Thoracic aorta (tissue), 2 donors: ENCODE measurements at places on chromosomes 1 and 21. TPM values are rescaled to one million over a fixed set of nuclear protein-coding genes. Genes with fewer than 3 reads are reported as not detected.

GRCh38 chr1:154414606-154415005 is 9.5 kb downstream of the IL6R start:
- DNase-seq, result no peak

GRCh38 chr1:235199441-235199840 is 38.4 kb upstream of the RBM34 start:
- DNase-seq, result no peak

Gene ZBTB7B
- 35.3 TPM for total RNA-seq

DNA sequence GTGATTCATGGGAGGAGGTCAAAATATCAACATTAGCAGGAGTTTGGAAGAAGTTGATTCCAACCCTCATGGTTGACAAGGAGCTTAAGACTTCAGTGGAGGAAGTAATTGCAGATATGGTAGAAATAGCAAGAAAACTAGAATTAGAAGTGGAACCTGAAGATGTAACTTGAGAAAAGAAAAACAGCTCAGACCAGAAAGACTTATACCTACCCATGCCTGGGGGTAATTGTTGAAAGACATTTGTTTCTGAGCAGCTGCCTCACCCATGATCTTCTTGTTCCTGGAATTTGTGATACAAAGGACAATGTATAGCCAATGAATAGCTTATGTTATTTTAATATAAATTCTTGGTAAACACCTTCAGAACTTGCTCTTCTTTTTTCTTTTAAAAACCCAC is 128.6 kb downstream of the LRIG2 start:
- DNase-seq, result no peak

- no peak for DNase-seq
These were observed 4.9 kb downstream of the SKI start for GRCh38 chr1:2232916-2233438.

Gene GPN2
- 15.0 TPM for total RNA-seq

DNA sequence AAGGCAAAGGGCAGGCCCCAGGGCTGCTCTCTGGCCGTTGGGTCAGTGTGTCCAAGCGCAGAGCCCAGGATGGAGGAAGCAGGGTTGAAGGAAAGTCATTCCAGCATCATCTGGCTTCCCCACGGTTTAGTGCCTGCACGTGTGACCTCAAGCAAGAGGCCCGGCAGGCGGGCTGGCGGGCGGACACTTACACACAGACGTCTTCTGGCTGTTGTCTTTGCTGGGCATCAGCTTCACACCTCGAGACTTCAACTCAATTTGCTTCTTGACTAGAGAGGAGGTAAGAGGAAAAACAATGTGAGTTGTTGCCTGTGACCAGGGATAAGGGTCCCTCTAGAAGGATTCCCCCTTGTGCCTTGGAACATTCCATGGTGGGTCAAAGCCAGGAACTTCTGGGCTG is 38.4 kb upstream of the HMGB4 start:
- no peak for DNase-seq

Gene LRRC3
- 8.3 TPM for total RNA-seq

Gene ARHGEF10L
- total RNA-seq, result 301 TPM

Gene CD84
- 12.7 TPM for total RNA-seq

DNA sequence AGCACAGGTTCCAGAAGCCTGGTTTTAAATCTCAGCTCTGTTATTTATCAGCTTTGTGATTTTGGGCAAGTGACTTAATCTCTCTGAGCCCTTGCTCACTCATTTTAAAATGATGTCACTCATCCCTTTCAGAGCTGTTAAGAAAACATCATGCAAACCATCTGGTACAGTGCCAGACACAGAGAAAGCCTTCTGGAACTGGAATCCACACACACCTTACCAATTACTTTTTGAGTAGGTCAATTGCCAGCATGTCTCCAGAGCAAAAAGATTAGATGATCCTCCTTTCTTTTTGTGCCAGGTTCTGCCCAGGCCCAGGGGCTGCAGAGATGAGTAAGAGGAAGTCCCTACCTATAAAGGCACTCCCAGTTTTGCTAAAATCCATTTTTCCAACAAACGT is 61.3 kb downstream of the ROR1 start:
- no peak for DNase-seq

DNA sequence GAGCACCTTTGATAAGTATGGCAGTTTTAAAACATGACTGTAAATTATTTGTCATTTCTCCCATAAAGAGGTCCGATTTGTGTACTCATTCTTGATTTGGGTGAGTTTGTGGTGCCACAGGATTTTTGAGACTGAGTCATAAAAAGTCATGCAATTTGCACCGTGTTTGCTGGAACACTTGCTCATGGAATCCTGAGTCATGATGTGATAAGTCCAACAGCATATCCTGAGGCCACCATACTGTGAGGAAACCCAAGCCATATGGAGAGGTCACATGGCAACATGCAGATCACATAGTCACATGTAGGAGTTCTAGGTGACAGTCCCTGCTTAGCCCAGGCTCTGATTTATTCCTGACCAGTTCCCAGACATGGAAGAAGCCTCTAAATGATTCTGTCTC is 40.8 kb upstream of the PRRX1 start:
- DNase-seq, result no peak

GRCh38 chr1:1112237-1112985 is 3.5 kb downstream of the C1orf159 start:
- DNase-seq, result no peak

DNA sequence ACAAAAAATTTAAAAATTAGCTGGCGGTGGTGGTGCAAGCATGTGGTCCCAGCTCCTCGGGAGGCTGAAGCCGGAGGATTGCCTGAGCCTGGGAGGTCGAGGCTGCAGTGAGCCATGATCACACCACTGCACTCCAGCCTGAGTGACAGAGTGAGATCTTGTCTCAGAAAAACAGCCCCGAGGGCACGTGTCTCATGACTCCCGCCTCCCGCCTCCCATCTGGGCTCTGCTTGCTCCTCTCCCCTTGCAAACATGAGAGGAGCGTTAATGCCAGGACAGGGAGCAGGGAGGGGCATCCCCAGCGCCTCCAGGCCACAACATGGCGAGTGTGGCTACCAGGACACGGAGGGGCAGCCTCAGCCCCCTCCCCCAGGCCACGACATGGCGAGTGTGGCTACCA is 28.3 kb downstream of the FAAP20 start:
- DNase-seq, result no peak

- DNase-seq, result no peak
These were observed 52.7 kb downstream of the UBE2T start for GRCh38 chr1:202289009-202289408.

Gene RASSF5
- 22.8 TPM for total RNA-seq

DNA sequence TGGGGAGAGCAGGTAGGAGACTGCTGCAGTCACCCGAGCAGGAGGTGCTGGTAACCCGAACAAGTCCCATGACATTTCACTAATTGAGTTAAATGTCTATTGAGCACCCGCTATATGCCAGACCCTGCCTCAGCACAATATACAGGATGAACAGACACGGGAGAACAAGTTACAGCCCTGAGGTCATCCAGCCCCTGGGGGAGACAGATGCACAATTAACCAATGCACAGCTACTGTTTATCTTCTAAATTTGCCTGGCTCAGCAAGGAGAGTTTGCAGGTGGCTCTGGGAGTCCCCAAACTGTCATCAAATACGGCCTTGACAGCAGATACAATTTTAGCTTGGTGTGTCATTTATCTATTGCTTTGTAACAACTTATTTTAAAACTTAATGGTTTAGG is 18.1 kb downstream of the CITED4 start:
- no peak for DNase-seq

- DNase-seq, result no peak
These were observed 390.7 kb downstream of the BRINP2 start for GRCh38 chr1:177561436-177561835.

DNA sequence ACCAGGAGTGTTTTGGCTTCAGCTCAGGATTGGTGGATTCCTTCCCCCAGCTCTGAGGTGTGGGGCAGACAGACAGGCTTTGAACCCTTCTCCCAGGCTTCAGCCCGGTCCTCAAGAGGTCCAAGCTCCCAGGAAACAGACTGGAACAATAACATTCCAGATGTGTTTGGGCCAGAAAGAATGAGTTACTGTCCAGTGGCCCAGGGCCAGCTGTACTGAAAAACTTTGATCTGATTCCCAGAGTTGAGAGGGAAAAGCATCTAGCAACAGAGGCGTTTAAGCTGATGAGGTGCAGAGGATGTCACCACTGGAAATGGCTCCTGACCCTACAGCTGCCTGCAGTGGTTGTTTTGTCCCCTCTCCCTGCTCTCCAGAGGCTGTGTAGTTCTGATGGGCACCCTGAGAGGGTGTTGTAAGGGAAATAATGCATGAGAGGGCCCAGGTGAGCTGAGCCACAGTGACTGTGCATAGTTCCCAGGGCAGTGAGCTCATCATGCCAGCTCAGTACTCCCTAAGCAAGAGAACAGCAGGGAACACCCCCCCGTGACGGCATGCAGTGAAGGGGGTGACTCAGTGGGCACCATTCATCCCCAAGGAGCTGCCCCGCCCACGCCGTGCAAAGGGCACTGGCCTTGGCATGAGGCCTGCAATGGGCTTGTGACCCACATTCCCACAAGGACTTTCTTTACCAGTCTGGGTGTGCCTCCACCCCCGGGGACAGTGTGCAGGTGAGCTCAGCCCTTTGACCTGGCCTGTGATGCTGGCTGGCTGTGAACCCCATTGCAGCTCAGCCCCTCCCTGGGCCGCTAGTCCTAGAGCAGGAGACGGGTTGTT is 13.8 kb upstream of the SFN start:
- no peak for DNase-seq

DNA sequence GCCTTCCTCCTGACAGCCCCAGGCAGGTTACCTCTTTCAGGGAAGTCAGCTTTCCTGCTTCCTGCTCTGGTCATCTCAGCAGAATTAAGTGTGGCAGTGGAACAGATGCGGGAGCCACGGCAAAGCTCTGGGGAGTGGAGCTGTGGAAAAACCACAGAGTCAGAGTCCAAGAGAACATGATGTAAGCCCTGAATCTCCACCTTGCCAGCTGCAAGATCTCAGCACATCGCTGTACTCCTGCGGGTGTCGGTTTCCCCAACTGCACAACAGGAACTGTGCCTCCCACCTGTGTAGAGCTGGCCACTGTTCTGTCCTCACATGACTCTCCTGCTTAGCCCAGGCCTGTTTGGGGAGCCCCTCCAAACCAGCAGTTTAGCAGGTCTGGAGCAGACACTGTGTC is 123.7 kb downstream of the MATN1 start:
- no peak for DNase-seq

- no peak for DNase-seq
These were observed 23.0 kb downstream of the IQGAP3 start for GRCh38 chr1:156549390-156549789.

Gene INKA2
- 7.3 TPM for total RNA-seq

DNA sequence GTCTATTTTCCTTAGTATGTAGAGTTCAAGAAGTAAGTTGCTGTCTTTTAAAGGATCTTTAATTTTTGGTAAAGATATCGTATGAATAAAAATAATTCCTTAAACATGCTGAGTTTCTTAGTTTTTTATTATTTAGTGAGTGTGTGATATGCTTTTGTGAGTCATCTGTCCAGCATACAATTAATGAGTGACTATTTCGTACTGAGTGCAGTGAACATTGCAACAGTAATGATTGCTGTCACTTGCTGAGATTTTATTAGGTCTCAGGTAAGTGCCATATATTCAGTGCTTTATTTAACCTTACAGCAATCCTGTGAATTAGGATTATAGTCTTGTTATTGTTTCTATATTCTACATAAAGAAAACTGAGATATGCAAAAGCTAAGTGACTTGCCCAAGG is 22.6 kb downstream of the MIGA1 start:
- no peak for DNase-seq

Gene BRINP2
- total RNA-seq, result not detected

- no peak for DNase-seq
These were observed 61.8 kb downstream of the HIVEP3 start for GRCh38 chr1:41856944-41857285.

DNA sequence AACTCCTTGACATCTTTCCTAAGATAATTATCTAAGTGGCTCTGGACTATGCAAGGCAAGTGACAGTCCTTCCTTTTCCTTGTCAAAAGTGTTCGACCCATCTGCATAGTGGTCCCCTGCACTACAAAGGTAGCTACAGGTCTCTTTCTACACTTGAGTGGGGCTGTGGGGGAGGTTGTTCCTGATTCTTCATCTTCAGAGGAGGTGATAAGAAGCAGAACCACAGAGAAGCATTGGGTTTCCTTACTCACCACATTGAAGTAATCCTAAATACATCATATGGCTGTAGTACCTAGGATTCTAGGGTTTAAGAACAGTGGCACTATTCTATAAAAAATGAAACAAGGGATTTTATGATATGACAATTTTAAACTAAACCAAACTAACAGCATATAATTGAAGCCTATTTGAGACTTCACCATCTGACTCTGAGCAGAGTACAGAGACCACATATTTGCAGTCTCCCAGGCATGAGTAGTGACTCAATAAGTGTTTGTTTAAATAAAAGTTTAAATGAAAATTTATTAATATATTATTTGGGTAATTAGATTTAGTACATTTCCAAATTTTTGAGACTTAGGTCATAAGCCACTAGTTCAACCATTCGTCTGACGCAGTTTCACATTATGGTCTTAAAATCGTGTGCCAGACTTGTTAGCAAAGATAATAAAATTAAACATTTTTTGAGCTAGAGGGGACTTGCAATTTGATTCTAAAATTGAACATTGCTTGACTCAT is 54.9 kb upstream of the NEK7 start:
- no peak for DNase-seq

DNA sequence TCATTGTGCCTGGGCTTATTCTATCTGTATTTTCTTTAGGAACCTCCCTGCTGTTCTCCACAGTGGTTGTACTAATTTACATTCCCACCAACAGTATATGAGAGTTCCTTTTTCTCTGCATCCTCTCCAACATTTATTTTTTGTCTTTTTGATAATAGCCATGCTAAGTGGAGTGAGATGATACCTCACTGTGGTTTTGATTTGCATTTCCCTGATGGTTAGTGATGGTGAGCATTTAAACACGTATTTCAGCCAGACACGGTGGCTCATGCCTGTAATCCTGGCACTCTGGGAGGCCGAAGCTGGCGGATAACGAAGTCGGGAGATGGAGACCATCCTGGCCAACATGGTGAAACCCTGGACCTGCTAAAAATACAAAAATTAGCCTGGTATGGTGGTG is 57.9 kb downstream of the SLAMF6 start:
- DNase-seq, result no peak

Gene SHE
- total RNA-seq, result 6.1 TPM

GRCh38 chr1:161206411-161207140 is 4.4 kb downstream of the NDUFS2 start:
- no peak for DNase-seq

DNA sequence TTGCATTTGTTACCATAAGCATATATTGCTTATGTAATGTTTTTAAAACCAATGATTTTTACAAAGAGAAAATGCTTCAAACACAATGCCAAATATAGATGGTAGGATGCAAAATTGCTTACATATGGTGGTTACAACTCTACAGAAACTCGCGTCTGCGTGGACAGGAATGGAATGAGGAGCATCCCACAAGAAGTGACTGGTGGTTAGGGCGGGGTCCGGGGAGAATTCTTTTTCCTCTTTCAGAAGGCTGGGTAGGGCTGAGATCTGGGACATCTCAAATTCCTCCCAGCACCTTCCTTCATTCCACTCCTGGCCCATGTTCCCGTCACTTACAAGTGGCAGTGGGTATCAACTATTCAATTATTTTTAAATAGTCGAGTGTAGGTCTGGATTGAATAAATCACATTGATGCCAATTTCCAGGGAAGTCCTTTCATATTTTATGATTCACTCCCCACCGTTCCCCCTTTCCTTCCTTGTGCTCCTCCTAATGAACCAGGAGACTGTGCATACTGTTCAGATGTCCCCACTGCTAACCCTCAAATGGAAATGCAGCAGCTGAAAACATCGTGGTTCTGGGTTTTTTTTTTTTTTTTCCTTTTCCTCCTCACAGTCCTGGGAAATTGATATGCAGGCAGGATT is 174.5 kb upstream of the POU3F1 start:
- DNase-seq, result no peak

- DNase-seq, result no peak
These were observed 19.8 kb downstream of the CAMTA1 start for GRCh38 chr1:6805004-6805416.

Gene REN
- total RNA-seq, result not detected

Gene DYNLT5
- total RNA-seq, result 2.7 TPM

Gene DISC1
- 26.9 TPM for total RNA-seq
